Activated CD4-positive, alpha-beta T cell treated with anti-CD3 and anti-CD28 coated beads, Interleukin-10, Interleukin-2, amounts not matched to agents 100 ng/mL and 50 ng/mL, durations not matched to agents 16 hours and 8 hours (primary cell): ENCODE measurements at places on chromosomes 12 and 14.

GRCh38 chr12:111842556-111843396 lies 748 bp downstream of the MAPKAPK5 start:
- no peak for DNase-seq

- DNase-seq, result no peak
Measured at GRCh38 chr14:45649051-45649450, 396.0 kb upstream of the MIS18BP1 start.

DNA sequence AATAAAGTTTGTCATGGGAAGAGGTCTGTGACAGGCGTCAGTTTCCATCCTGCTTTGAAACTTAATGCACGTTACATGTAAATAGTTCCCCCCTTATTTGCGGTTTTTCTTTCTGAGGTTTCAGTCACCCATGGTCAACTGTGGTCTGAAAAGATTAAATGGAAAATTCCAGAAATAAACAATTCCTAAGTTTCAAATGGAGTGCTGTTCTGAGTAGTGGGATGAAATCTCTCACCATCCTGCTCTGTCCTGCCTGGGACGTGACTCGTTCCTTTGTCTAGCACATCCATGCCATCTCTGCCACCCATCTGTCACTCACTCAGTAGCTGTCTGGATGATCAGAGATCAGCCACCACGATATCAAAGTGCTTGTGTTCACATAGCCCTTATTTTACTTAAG lies 51.3 kb upstream of the DICER1 start:
- no peak for DNase-seq

- peak; percentile 71 for DNase-seq
Measured at GRCh38 chr12:130826151-130826801, 12.8 kb downstream of the STX2 start.

DNA sequence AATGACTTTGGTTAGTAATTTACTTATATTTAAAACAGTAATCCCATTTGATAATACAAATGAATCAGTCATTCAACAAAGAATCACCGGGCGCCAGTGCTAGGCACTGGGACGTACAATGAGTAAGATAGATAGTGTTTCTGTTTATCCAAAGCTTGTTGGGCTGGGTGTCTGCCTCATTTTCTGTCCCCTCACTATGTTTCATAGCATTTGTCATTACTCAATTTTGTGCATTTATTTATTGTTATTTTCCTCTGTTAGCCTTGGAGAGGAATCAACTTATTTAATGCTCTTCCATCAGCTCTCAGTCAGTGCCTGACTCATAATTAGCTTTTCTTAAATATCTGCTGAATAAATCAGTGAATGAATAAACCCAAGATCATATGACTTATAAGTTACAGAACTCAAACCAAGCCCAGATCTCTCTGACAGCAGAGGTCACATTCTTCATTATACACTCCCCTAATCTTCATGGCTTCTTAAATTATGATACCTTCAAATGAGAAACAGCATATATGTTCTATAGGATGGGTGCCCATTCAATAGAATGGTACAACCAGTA lies 86.2 kb downstream of the TSPAN8 start:
- DNase-seq, result no peak

DNA sequence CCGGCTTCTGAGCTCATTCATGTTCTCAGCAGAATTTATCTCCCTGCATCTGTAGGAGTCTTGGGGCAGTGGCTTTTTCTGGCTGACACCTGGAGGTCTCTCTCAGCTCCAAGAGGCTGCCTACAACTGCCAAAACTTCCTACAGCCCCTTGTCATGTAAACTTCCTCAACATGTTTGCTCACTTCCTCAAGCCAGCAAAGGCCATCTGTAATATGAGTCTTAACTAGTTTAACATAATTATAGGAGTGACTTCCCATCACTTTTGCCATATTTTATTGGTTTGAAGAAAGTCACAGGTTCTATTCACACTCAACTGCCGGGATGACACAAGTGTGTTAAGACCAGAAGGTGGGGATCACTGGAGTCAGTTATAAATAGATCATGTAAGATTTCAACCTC lies 194.0 kb downstream of the VRK1 start:
- DNase-seq, result no peak

- DNase-seq, result no peak
Measured at GRCh38 chr12:122754790-122755189, 2.2 kb downstream of the DENR start.

GRCh38 chr12:104624529-104624928 lies 167.8 kb downstream of the CHST11 start:
- DNase-seq, result no peak

- DNase-seq, result no peak
Measured at GRCh38 chr12:58767496-58767895, 152.8 kb downstream of the LRIG3 start.

- no peak for DNase-seq
Measured at GRCh38 chr12:51219322-51219721, 1.5 kb upstream of the POU6F1 start.
